Activated naive CD8-positive, alpha-beta T cell treated with anti-CD3 and anti-CD28 coated beads for 36 hours (primary cell): ENCODE measurements at places on chromosomes 12 and 14.

GRCh38 chr12:107337346-107338095, 244.2 kb upstream of the CRY1 start:
- DNase-seq = no peak

DNA sequence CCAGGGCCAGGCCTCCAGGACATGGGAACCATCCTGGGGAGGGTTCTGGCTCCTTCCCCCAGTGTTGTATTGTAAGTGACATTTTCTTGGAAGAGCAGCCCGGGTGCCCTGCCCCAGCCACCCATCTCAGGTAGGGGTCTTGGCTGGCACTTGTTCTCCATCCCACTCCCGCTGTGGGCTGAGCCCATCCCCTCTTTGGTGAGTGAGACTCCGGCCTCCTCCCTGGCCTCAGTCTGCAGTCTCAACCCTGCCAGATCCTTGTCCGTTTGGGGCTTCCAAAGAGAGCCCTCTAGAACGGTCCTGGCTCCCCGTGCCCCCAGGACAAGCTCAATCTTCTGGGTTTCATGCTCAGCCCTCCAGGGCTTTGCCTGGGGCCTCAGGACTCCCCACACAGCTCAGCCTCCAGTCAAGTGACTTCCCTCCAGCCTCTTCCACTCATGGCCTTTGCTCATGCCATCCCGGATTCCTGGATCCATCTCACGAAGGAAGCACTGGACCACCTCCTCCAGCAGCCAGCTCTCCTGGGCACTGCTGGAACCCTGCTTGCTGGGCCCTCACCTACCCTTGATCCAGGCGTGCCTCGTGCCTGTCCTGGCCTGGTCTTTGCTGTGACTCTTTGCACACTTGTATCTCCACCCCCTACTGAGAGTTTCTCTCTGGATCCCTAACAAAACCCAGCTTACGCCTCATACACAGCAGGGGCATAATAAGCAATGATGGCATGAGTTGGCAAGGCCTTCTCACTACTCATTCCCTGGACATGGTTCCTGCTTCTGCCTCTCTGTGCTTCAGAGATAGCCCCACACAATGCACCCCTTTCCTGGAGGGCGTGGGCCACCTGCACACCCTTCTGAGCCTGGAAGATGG, 297.4 kb upstream of the RTL1 start:
- no peak for DNase-seq

DNA sequence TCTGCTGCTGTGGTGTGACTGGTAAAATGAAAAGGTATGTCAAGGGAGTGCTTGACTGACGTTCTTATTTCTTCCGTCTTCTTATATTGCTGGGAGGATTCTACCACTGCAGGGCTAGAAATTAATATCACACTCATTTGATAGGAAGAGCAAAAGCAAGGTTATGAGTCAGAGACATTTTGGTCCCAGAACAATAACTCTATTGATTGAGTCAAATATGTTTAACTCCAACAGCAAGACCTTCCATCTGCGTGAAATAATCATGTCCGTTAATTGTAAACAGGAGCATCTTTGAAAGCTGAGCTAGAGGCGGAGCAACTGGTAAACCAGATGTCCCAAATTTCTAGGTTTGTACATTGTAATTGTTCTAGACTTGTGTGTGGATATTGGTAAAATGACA, 1293.6 kb downstream of the AACS start:
- no peak for DNase-seq

DNA sequence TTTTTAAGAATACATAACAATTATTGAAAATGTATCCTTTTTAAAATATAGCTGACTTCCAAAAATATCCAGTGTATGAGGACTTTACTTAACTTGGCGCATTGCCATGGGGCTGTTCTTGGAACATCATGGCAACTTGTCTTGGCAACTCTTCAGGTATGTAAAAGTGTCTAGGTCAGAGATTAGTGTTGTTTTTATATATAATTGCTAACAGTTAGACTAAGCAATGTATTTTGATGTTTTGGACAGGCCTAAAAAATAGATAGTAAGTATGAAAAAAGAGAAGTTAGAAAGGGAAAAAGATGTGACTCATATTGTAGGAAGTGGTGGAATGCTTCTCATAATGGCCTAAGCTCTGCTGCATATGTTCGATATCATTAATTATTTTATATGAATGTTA, 70.9 kb downstream of the MON2 start:
- no peak for DNase-seq

- DNase-seq = no peak
Measured at GRCh38 chr12:53172352-53172751, 8.2 kb upstream of the ZNF740 start.

DNA sequence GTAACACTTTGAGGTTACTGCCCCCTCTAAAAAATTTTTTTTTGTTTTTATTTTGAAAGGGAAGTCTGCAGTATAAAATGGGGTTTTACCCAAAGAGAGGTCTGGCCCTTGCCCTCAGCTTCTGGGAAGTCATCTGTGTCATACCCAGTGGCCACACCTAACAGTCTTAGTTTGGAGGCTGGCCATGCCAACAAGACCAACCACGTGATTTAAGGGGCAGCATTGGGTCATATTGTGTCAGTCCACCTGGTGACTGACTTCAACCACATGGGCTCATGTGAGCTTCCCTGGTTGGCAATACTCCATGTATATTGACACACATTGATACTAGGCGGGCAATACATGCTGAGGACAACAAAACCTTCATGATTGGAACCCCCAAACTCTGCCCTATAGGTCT, 173.9 kb downstream of the GXYLT1 start:
- no peak for DNase-seq

DNA sequence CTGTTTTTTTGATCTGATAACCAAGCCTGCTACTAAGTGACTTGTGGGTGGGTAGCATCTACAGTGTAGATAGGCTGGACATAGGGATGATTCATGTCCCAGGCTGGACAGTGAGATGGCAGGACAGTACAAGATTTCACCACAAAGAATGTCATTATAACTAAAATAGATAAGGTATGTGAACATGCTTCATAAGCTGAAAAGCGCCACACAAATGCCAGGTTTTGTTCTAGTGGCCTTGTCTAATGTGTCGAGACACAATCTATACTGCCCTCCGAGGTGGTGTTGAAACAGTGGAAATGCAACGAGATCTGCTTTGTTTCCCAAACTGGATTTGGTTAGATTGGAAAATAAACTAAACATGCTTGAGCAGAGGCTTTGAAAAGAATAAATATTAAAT, 4.4 kb downstream of the LGALS3 start:
- DNase-seq = no peak

GRCh38 chr12:121811434-121812319, 7.9 kb downstream of the SETD1B start:
- peak; percentile 82 for DNase-seq

- DNase-seq = no peak
Measured at GRCh38 chr12:42282294-42282693, 43.6 kb downstream of the ZCRB1 start.

DNA sequence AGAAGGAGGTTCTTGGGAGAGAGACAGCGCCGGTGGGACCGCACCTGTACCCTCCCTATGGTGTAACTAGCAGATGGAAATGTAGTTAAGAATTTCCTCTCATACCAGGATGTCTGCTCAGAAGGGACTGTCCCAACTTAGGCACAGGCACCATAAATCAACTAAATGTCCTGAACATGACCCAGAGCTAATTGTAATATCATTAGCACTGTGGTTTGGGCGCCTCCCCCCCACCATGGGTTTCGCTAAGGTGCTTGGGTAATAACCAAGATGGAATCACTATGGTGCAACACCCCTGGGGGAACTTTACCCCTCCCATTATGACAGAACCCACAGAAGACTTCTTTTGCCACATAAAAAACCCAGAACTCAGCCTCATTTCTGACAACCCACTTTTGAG, 15.9 kb downstream of the ZNF641 start:
- peak; percentile 44 for DNase-seq

- no peak for DNase-seq
Measured at GRCh38 chr14:37597538-37597913, 2.1 kb downstream of the TTC6 start.

- no peak for DNase-seq
Measured at GRCh38 chr14:93511001-93511400, 80.3 kb downstream of the UNC79 start.

GRCh38 chr12:16019136-16019535, 108.0 kb downstream of the DERA start:
- DNase-seq = no peak

- no peak for DNase-seq
Measured at GRCh38 chr12:88650715-88651114, 70.4 kb upstream of the KITLG start.

DNA sequence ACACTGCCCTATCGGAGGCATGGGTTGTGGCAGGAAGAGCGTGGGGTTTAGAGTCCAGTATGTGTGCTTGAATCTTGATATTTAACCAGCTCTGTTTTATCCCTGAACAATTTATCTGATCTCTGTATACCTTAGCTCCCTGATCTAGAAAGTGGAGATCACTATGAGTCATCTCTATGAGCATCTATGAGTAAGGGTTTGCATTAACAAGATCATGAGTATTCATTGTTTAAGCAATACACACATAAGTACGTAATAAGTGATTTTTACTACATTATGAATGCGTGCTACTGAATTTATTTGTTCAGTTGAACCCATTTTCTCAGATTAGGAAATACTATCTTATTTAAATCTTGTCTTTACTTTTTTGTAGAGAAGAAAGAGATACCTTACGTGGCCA, 49.4 kb downstream of the GPATCH2L start:
- DNase-seq = no peak

DNA sequence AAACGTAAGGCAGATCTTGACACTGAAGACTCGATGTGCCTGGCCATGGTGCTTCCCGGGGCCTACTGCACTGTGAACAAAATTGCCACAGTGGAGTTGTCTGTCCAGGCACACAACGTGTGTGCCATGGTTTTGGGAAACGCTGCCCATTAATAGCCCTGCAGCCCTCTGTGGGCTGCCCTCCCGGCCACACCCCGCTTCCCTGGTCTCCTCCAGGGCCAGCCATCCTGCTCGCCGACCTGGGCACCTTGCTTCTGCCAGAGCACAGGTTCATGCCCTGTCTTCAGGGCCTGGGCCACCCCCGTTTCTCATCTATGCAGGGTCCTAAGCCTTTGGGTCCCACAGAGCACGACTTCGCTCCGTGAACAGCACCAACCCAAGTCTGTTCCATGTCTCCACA, 18.9 kb downstream of the MEG3 start:
- DNase-seq = no peak

- no peak for DNase-seq
Measured at GRCh38 chr12:100375038-100375735, 18.3 kb downstream of the SLC17A8 start.

DNA sequence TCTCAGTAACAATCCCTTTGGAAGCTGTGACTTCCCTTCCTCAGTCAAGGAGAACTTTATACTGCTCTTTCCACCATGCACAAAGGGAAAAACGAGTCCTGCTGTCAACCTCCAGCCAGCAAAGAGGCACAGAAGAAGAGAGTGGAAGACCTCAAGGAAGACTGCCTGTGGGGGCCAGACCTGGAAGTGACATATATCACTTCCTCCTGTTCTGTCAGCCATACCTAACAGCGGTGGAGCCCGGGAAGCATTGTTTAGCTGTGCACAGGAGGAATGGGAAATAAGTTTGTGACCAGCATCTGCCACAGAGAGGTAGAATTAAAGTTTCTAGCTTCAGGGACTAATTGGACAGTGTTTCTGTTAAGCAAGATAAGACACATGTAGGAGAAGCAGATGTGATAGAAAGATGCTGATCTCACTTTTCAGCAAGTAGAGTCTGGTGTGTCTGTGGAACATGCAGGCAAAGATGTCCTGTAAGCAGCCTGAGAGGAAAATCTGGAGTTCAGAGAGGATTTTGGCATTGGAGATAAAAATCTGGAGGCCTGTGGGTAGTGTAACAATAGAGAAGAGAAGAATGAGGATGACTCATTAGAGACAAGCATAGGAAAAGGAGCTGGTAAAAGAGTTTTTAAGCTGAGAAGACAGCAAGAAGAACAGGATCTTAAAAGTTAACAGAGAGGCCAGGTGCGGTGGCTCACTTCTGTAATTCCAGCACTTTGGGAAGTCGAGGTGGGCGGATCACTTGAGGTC, 141.6 kb upstream of the CPSF6 start:
- DNase-seq = no peak

DNA sequence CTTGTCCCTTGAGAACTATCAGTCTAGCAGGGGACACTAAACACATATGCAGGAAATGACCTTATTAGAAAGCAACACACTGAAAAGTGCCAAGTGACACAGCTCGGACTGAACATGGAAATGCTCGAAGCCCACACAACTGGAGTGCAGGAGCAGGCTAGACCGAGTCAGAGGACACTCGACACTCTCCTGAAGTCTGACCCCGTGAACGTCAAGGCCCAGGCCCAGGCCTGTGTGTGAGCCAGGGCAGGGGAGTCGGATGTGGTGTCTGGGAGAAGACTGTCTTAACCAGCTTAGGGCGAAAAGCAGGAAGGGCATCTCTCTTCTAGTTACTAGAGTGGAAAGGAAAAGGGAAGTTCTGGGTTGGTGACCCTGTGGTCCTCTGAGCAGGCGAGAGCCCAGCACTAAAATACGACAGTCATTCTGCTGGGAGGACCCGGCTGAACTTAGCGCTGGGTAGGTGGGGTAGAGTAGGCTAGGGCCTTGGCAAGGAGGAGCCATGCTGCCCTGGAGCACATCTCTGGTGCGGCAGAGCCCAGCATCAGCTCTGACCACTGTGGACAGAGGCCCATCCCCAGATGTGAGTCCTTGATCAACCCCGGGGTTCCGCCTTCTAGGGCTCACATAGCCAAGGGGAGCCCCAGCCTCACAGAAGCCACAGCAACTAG, 93.0 kb downstream of the NTF3 start:
- DNase-seq = no peak

DNA sequence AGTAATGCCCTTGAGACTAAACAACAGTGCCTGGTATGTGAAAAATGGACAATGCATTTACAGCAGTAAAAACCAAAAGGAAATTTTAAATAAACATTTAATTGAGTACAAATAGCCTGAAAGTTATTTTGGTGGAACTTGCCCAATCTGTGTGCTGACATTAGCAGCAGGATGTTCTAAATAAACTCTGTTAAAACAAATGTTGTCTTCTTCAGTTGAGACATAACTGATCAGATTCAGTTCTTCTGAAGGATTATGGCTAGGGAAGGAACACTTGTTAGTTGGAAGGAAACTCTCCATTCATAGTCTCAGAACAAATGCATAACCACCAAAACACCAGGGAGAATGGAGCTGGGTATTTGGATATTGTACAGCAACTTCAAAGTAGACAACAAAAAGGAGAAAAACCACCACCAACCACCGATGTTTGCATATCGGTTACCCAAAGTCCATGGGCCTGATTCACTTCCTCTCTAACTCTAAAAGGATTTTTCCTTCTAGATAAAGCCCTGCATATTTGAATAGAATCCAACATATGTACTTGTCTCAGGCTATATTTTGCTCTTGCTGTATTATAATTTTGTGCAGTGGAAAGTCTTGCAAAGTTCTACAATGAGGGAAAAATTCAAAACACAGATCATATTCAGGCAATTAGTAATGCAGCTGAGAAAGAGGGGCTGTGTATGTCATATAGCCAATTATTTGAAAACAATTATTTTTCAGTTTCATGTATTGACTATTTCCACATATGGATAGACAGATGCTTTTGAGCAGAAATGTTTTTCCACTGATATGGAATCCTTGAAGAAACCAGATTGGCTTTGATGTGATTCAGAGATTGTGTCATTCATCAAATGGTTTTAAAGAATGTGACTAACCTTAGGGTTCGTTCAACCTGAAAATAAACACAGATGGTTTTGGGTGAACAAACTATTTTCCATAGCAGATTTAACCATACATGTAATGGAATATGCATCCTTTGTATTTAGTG, 152.2 kb upstream of the BMP4 start:
- no peak for DNase-seq

- no peak for DNase-seq
Measured at GRCh38 chr12:128840862-128841468, 12.3 kb upstream of the GLT1D1 start.

- DNase-seq = no peak
Measured at GRCh38 chr12:126582231-126582630, 1517.0 kb downstream of the AACS start.

- no peak for DNase-seq
Measured at GRCh38 chr12:95787274-95787818, 3.2 kb downstream of the NTN4 start.
